Effector memory CD8-positive, alpha-beta T cell (primary cell): ENCODE measurements at places on chromosomes 7 and 10.

DNA sequence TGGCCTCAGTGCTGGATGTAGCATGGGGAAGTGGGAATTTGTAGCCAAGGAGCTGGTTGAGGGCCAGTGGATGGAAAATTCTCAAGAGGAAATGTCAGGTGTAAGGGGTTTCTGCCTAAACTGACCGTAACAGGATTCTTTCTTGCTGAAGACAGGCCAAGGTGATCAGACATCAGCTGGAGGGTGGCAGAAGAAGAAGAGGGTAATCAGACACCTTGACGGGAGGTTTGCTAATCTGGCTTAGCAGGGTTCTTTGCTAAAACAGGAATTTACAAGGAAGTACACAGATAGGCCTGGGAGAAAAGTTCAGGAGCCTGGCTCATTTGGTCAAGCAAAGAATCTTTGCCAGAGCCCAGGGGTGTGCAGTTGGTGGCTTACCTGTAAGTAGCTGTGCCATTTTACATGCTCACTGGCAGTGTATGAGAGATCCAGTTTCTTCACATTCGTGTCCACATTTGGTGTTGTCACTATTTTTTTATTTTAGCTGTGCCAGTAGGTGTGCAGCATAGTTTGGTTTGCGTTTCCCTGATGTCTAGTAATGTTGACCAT lies 73.7 kb downstream of the BMPR1A start:
- DNase-seq = no peak

- DNase-seq = no peak
Observed at GRCh38 chr7:24668927-24669635, 88.2 kb downstream of the GSDME start.

GRCh38 chr10:69239816-69240434 lies 19.8 kb downstream of the HKDC1 start:
- no peak for DNase-seq

GRCh38 chr7:128742206-128742605 lies 3.0 kb downstream of the CALU start:
- DNase-seq = no peak

DNA sequence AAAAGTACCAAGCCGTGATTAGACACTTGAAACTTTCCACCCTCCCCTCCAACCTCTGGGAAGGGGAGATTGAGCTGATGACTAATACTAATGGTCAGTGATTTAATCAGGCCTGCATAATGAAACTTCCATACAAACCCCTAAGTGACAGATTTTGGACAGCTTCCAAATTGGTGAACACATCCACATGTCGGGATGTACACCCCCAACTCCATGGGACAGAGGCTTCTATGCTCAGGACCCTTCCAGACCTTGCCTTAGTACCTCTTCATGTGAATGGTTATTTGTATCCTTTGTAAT lies 4.8 kb downstream of the NUB1 start:
- DNase-seq = no peak
